ENCODE measurements at places on chromosomes 5 and 9.

GRCh38 chr9:128088253-128088945 lies 20.4 kb downstream of the SLC25A25 start:
- no peak for DNase-seq

- no peak for DNase-seq
Measured at GRCh38 chr5:14812166-14812565, 59.4 kb downstream of the ANKH start.

DNA sequence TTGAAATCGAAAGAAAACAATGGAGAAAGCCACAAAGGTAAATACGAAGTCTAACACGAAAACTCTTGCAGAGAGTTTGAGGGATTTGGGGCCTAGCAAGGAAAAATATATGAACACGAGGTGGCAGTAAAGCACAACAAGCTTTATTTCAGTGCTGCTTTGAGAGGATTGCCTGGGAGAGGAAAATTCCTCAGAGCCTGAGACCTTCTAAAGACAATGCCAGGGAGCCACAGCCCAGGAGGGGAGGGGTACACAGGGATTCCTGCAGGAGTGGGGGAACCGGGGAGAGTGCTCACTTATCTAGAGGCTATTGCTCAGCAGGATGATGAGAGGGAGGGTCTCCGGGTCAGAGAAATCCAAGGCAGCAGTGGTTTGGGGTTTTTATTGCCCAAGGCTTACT lies 134.9 kb upstream of the ADCY2 start:
- DNase-seq, result peak; percentile 37

DNA sequence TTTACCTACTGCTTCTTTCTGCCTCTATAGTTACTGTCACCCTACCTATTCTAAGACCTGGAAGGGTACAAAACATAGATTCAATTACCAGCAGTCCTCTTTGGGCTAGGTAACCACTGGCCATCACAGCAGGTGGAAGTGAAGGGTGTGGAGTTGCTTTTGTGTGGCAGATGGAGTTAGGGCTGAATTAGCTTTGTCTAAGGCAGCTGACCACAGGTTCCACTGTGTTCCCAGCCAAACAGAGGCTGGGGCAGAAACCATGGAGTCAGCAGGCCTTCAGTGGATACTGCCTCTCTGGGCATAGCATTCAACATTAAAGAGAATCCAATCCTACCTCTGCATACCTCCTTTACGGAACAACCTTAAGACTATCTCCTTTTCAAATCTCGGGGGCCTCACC lies 254.2 kb downstream of the RFX3 start:
- DNase-seq, result no peak

- DNase-seq, result no peak
Measured at GRCh38 chr5:112869948-112870347, 8.9 kb downstream of the SRP19 start.

DNA sequence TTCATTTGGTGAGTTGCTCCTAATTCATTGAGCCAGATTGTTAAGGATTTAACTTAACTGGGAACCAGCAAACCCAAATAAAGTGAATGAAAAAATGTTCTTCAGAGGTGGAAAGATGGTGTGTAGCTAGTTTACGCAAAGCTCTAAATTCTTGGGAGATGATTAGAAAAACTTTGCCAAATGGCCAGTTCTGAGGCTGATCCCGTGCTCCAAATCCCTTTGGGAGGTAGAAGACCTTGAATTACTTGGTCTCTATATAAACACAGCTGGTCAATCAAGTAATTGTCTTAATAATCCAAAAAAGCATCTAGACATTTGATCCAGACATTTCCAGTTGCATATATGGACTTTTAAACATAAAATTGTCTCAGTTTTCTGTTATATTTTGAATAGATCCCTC lies 11.4 kb downstream of the ACTL7B start:
- no peak for DNase-seq

DNA sequence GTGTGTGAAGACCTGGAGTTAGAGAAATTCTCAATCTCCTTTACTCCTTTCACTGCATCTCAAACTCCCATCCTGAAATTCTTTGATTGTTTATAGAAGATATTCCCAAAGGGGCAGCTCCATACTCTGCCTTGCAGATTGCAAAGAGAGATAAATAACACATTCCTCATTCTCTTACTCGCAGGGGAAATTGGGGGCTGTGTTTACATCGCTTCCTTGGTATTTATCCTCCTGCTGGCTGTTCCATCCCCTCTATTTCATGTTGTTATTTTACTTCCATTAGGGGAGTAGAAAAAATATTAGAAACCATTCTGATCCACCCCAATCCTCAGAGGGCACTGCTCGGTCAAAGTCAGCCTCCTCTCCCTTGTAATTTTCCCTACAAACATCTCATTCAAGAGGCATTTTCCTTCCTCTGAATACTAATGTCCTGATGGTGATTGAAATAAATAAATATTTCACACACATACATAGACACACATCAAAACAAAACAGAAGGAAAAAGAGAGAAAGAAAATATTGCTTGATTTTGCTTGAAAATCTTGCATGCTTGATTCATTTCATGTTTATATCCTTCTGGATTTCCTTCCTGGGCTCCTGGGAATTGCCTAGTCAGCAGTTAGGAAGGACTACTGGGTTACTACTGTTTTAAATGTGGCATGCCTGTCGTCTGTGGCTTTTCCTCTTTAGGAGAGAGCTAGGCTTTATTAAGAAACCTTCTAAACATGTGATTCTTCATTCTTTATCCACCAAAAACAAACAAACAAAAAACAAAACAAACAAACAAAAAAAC lies 420.1 kb upstream of the PAPPA start:
- DNase-seq, result no peak

GRCh38 chr5:76737846-76738245 lies 21.9 kb downstream of the F2R start:
- no peak for DNase-seq

- DNase-seq, result no peak
Measured at GRCh38 chr9:70911791-70912190, 209.6 kb downstream of the TRPM3 start.

GRCh38 chr9:90060256-90060655 lies 455.4 kb downstream of the GADD45G start:
- DNase-seq, result no peak

DNA sequence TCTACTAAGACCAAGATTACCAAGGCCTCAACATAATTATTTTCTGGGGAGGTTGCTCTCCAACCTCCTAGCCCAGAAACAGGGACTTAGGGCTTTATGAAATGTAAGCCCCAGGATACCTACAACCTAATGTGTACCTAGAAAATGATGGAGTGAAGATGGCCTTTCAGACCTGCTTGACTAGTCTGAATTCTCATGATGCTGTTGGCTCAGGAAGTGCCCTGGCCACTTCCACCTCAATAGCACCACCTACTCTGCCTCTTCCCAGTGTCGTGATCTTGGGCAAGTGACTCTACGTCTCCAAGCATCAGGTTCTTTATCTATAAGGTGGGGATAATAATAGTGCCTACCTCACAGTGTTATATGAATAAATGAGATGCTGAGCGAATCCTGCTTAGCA lies 57.9 kb upstream of the GARNL3 start:
- no peak for DNase-seq

- no peak for DNase-seq
Measured at GRCh38 chr5:135441350-135441831, 5.8 kb downstream of the DCANP1 start.

- DNase-seq, result no peak
Measured at GRCh38 chr9:38088006-38088925, 19.2 kb upstream of the SHB start.

- DNase-seq, result no peak
Measured at GRCh38 chr5:158170060-158170459, 311.1 kb upstream of the CLINT1 start.

GRCh38 chr5:58215364-58215763 lies 244.5 kb downstream of the PLK2 start:
- DNase-seq, result no peak

DNA sequence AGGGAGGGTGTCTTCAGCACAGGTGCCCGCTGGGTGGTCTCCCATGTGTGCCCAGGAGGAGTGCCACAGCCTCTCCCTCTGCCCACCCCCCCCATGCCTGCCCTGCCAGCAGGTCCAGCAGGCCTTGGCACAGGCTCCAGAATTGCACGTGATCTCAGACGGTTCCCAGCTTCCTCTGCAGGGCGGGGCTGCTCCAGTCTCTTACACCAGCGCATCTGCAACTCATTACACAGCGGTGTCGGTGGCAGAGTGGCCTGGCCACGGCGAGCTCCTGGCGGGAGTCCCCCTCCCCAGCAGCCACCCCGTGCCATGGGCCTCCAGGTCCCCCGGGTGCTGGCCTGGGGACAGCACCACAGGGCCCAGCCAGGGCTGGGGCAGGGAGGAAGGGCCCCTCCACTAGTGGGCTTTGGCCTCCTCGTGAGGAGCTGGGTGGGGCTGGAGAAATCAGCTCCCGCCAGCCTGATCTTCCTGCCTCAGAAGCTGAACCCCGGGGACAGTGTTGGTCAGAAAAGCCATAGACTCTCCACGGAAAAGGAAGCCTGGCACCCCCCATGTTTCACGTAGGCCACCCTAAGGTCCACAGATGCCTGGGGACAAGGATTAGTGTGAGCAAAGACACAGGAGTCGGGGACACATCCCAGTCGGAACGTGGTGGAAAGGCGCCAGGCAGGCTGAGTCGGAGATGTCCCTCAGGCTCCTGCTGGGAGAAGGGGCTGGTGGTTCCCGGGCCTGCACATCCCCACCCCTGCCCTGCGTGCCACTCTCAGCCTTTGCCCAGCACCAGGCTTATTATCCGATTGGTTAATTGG lies 40.2 kb downstream of the RXRA start:
- DNase-seq, result peak; percentile 91

DNA sequence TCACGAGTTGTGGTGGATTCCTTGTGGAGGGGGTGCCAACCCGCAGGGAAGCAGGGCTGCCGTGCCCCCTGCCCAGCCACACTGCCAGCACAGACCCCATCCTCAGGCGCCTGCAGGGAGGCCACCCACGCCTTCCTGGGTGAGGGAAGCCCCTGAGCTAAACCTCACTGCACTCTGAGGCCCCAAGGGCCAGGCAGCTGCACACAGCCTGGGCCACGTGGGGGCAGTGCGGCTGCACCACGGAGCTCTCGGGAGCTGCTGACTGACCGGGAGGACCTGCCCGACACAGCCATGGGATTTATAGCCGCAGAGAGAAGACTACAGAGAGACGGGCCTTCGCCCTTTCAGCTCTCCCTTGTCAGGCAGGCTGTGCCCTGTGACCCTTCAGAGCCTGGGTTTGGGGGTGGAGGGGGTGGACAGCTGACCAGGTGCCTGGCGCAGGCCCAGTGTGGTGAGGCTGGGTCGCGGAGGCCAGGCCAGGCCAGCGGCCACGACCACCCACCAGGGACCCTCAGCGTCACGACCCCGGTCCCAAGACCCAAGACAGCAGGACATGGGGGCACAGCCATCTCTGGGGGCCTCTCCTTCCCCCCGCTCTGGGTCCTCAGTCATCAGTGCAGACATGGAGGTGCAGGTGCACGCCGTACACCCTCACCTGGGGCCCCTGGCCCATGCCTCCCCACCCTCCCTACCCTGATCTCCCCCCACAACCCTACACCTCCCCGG lies 4.3 kb upstream of the AHRR start:
- DNase-seq, result peak; percentile 65

DNA sequence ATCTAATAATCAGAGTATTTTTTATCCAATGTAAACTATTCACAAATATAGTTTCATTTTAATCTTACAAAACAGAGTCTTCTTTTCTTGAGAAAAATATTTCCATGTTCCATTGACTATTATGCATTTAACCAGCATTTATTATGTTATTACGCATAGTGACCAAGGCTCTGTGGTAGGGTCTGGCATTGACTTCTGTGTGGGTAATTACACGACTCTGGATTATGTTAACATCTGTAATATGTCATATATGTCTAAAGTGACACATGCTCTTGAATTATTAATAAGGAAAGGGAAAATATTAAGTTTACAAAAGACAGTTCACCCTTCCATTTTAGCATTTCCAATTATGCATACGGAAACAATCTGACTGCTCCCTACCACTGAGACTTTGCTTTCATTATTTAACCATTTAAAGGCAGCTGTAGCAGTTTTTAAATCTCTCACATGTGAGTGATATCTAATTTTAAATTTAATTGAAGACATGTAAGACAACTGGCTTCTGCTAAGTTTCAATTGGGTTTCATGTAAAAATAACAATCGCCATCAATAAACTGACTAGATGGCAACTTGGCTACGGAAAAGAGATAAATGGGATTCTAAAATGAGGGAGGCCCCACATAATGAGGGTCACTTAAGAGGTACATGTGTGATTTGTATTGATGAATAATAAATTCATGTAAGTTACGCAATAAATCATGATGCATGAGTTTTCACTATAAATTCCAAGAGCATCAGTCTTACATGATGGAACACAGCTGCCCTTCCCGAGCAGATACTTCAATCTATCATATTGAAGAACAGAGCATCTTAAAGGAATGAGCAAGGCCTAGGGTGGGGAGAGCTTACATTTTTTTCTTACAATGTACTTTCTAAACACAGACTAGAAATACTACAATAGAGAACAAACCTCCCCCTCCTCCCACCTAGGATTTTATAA lies 1056.8 kb downstream of the MAT2B start:
- no peak for DNase-seq

DNA sequence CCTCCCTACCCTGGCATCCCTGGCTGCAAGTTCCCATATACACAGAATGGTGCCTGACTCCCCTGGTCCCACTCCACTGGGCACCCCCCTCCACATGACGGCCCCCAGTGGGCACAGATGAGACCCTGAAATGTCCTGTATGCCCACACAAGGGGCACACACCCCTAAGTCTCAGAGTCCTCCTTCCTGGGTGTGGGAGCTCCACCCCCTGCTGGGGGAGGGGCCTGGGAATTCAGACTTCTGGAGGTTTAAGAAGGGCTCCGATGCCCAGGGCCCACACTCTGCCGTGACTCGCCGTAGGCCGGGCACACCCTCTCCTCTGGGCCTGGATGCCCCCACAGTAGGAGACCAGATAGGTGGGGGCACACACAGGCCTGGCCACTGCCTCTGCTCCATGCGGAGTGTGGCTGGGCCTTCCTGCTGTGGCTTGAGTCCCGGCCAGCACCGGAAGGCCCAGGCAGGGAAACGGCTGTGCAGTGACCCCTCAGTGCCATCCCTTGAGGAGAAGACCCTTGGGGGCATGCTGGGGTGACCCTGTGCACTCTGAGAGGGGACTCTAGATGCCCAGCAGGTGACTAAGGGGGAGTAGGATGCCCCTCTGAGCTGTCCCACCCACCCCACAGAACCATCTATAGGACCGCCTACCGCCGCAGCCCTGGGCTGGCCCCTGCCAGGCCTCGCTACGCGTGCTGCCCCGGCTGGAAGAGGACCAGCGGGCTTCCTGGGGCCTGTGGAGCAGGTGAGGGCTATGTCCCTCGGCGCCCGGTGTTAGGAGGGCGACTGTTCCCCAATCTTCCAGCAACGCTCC lies 6.5 kb downstream of the EGFL7 start:
- no peak for DNase-seq

GRCh38 chr5:67425514-67425913 lies 228.9 kb upstream of the CD180 start:
- no peak for DNase-seq

Measured in GM04504 (cell line).